Activated T-helper 1 cell treated with anti-CD3 and anti-CD28 coated beads, Interleukin-2, amount 50 U/mL, for 16 hours (primary cell): ENCODE measurements at places on chromosomes 13 and 19.

- DNase-seq = no peak
Measured at GRCh38 chr13:98022210-98022609, 68.7 kb downstream of the IPO5 start.

DNA sequence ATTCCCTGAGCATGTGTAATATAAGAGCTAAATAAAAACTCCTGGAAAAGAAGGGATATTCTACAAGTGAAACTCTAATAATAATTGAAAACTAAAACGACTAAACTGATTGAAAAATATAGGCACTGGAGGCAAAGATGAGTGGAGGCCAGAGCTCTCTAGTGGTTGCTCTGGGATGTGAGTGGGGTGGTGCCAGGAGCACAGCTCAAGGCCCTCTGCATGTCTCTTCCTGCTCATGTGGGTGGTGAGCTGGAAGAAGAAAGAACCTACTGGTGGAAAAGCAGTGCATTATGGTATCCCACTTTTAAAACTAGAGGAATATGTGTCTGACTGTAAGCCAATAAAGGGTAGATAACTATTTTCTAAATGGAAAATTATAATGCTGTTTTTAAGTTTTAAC lies 15.8 kb upstream of the ARHGEF7 start:
- DNase-seq = no peak

- DNase-seq = no peak
Measured at GRCh38 chr13:48118030-48118429, 23.1 kb upstream of the MED4 start.

DNA sequence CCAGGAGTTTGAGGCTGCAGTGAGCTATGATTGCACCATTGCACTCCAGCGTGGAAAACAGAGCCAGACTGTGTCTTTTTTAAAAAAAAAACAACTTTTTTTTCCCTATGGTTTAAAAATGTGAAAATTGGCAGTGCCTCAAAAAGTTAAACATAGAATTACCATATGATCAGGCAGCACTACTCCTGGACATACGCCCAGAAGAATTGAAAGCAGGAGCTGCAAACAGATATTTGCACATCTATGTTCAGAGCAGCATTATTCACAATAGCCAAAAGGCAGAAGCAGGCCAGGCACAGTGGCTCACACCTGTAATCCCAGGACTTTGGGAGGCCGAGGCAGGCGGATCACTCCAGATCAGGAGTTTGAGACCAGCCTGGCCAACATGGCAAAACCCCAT lies 3.8 kb upstream of the RETN start:
- no peak for DNase-seq

GRCh38 chr19:6271721-6272410 lies 7.9 kb downstream of the MLLT1 start:
- no peak for DNase-seq

- no peak for DNase-seq
Measured at GRCh38 chr13:74715718-74716117, 581.5 kb upstream of the KLF12 start.

- DNase-seq = no peak
Measured at GRCh38 chr13:61192826-61193225, 222.8 kb downstream of the PCDH20 start.

DNA sequence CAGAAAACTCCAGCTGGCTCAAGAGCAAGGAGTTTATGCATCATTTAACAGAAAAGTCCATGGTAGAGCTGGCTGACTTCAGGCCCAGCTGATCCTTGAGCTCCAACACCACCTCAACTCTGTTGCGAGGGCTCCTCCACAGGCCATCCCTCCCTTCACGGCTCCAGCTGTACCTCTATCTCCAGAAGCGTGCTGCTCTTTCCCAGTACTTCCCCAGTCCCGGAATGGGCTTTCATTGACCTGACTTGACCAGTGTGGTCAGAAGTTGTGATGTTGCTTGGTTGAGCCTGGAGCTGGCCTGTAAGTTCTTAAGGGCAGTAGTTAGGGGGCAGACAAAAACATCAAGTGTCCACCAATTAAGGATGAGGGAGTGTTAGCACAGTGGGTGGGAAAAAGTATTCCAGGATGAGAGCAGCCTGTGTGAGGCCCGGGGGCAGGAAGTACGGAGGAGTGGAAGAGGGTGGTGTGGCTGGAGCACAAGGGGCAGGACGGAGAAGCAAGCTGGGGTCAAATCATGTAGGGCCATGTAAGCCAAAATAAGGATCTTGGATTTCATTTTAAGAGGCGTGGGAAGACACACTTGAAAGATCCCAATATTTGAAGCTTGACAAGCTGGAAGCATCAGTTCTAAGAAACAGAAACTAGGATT lies 24.0 kb downstream of the SKA3 start:
- no peak for DNase-seq

GRCh38 chr13:29925457-29926097 lies 75.2 kb upstream of the UBL3 start:
- DNase-seq = no peak

- DNase-seq = no peak
Measured at GRCh38 chr13:91078093-91078679, 269.3 kb upstream of the MIR17HG start.

DNA sequence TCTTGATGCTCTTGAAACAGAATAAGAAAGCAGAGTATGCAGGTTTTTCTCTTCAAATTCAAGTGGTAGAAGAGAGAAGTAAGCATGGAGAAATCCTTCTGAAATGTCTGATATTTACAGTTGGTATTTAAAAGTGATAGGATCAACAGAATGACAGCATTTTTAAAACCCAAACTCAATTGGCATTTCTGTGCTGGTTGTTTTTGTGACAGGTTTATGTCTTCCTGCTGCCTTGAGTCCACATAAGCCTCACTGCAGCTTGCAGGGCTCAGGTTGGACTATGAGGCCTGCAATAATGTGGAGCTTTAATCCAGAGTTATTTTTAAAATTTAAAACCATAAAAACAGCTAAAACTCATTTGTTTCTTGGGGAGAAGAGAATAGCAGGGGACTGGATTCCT lies 105.1 kb downstream of the ZAR1L start:
- no peak for DNase-seq

- DNase-seq = no peak
Measured at GRCh38 chr13:44158881-44159632, 214.6 kb upstream of the SERP2 start.

GRCh38 chr19:2376784-2377519 lies 16.9 kb downstream of the TMPRSS9 start:
- DNase-seq = no peak
